ENCODE measurements at places on chromosomes 6 and 20.

- DNase-seq, result no peak
Measured at GRCh38 chr6:126535138-126535537, 195.2 kb downstream of the CENPW start.

DNA sequence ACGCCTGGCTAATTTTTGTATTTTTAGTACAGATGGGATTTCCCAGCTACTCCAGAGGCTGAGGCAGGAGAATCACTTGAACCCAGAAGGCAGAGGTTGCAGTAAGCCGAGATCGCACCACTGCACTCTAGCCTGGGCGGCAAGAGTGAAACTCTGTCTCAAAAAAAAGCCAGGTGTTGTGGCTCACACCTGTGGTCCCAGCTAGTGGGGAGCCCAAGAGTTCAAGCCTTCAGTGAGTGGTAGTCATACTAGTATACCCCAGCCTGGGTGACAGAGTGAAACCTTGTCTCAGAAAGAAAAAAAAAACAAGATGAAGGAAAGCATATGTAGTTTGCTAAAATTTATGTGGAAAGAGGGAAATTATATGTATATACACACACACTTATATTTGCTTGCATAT lies 20.0 kb upstream of the POU5F1 start:
- DNase-seq, result no peak

- no peak for DNase-seq
Measured at GRCh38 chr20:4170621-4171537, 155.5 kb upstream of the RNF24 start.

- DNase-seq, result no peak
Measured at GRCh38 chr6:7671581-7671980, 54.3 kb upstream of the BMP6 start.

DNA sequence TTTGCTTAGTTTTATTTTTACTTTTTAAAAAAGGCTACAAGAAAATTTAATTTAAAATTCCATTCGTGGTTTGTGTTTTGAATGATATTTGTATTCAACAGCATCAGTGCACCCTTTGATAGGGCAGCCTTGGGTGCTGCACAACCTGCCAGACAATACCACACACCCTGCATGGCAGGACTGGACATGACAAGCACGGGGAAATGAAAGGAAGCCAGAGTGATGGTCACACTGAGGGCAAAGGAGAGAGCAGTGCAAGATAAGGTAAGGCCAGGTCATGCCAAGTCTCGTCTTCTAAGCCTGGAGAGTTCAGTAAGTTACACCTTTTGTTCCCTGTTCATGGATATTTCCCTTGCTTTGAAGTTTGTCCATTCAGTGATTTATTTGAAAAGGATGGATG lies 103.0 kb downstream of the ALDH8A1 start:
- DNase-seq, result no peak

DNA sequence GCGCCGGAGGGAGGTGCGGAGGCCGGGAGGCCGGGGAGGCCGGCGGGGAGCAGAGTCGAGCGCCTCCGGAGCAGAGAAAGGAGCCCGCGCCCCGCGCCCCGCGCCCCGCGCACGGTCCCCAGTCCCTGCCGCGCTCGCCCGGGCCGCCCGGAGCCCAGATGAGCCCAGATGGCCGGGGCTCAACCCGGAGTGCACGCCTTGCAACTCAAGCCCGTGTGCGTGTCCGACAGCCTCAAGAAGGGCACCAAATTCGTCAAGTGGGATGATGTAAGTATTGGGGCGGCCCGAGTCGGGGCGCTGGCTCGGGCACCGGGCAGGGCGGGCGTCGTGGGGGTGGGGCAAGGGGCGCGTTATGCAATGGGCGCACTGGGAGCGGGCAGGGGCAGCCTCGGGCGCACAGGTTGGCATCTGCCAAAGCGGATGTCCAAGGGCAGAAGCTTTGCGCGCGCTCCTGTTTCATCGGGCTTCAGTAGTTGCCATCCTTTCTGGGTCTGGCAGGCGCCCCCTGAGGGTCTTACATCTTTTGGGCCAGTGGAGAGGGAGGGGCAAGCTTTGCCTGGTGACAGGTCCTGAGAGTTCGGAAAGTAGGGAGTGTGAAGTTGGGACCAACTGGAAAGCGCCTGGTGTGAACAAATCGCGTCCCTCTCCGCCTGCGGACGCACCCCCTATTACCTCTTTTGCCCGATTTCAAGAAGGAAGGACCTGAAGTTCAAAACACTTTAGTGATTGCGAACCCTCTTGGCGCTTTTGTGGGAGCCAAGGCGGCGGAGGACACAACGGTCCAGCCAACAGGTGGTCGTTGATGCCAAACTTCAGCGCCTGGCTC lies 631 bp downstream of the PLCB1 start:
- no peak for DNase-seq

DNA sequence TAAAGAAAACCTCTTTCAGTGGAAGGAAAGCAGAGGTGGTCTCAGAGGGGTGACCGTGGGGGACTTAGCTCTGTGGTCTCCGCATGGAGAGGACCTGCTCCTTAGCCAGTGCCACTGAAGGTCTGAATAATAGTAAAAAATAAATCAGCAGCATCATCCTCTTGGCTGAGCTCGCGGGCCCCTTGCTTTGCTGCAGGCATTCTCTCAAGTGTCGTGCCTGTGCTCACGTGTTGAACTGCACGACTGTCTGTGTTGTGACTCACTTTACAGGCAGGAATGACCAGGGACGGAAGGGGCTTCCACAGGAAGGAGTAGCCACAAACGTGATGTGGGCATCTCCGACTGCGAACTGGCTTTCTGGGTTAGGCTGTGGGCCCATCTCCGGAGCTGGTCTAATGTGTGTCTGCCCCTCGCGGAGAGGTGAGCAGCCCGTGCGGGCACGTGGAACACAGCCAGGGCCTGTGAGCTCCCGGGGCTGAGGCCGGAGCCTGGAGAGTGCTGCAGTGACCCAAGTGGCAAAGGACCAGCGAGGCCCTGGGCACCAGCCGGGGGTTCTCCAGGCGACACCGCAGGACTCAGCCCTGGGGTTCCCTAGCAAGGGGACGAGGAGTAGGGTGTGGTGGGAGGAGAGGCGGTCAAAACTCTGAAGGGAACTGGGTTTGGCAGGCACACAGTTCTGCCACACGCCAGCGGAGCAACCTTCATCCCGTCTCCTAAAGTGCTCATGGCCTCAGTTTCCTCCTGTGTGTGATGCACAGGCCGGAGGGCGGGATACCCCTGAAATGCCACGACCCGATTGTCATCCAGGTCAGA lies 89.2 kb downstream of the RAMACL start:
- DNase-seq, result no peak

DNA sequence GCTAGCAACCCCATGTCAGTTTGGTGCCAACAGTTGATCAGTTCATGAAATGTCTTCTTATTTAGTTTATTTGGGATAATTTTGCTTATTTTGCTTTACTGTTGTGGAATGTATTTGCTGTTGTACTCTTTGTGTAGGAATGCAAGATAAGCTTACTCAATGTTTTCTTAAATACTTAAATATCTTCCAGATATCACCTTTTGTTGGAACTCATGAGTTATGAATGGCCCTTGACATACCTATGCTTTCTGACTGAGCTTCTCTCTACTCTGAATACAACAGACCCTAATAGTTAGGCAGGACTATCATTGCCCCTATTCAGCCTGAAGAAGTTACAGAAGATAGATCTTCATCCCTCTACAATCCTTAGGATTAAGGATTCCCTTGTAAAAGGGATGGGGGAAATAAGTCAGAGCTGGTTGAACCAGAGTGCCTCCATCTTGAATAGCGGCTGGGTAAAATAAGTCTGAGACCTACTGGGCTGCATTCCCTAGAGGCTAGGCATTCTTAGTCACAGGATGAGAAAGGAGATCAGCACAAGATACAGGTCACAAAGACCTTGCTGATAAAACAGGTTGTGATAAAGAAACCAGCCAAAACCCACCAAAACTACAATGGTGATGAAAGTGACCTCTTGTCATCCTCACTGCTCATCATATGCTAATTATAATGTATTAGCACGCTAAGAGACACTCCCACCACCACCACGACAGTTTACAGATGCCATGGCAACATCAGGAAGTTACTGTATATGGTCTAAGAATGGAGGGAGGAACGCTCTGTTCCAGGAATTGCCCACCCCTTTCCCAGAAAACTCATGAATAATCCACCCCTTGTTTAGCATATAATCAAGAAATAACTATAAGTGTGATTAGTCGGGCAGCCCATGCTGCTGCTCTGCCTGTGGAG lies 196.9 kb downstream of the AKAP7 start:
- DNase-seq, result no peak

GRCh38 chr6:34866509-34866908 lies 21.3 kb downstream of the TAF11 start:
- no peak for DNase-seq

DNA sequence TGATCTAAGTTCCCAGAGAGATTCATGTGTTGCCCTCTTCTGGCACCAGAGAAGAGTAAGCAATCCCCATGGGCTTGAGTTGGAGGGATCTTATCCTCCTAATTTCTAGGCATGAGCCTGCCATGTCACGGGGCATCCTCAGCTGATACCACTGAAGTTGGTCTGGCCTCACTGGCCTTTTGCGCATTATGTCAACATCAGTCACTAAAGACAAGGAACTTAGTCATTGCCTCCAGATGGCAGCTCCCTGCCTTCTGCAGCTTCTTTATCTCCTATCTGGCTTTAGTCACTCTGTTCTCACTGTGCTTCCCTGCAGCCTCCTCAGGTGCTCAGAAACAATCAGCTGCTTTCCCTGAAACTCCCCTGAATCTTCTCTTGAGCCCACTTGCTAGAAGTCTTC lies 312.2 kb downstream of the ADGRG6 start:
- DNase-seq, result no peak

- no peak for DNase-seq
Measured at GRCh38 chr6:102333736-102334135, 940.2 kb downstream of the GRIK2 start.

DNA sequence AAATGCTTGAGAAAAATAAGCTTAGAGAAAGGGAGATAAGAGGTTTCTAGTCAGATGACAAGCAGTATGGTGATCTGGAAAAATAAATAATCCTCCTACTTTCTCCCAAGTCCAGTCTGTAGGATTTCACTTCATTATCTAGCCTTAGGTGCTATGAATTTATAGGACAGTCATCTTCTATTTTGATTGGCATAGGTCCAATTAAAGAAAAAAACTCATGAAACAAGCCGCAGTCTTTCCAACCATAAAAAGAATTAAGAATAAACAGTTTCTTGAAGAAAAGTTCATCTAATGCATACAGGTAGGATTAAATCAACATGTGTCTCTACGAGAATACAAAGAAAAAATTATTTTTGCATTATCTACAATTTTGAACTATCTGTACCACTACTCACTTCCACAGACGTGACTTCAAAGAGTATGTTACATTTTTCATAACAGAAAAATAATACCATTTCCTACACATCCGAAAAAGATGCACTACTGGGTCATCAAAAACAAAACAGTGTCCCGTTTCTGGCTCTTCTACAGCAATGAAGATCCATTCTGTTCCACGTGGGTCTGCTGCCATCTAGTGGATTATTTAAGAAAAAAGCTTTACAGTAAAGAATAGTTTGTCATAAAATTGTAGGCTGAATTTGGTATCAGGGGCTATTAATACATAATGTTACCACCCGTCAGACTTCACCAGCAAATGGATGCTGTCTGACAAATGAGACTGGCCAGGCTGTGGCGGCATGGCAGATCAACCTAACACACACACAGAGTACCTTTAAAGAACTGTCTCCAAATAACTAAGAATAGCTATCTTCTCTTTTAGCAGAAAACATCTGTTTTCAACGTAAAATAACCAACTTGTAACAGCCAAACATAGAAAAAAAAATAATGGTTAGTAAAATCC lies 28.9 kb downstream of the STX7 start:
- peak; percentile 73 for DNase-seq

DNA sequence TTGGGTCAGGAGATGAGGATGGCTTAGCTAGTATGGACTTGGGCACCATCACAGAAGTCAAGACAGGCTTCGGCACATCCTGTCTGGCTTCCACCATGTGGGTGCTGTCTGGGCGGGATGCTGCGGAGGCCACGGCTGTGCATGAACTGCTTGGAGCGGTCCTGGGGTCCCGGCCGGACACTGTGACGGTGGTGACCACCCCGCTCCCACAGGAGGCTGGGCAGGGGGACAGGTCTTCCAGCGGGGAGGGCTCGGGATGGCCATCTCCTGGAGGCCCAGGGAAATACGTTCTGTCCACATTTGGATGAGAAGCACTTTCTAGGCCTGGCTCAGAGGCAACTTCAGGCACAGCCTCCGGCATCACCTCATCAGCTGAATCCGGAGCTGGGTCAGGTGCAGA lies 32.1 kb upstream of the TCFL5 start:
- no peak for DNase-seq

DNA sequence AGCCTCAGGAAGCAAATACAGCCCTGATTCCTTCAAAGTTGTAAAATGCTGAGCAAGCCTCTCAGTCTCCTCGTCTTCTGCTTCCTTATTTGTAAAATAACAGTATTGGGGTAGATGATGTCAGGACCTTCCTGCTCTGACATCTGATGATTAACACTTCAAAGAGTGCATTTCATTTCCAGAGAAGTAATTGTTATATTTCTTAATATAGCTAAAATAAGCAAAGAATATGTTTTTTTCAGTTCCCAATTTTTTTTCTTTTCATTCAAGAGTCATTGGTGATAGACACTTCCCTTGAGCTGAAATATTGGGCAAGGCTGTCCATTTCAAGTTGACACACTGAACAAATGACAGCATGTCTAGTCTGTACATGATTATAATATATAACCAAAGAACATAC lies 53.4 kb downstream of the SLX4IP start:
- DNase-seq, result no peak

DNA sequence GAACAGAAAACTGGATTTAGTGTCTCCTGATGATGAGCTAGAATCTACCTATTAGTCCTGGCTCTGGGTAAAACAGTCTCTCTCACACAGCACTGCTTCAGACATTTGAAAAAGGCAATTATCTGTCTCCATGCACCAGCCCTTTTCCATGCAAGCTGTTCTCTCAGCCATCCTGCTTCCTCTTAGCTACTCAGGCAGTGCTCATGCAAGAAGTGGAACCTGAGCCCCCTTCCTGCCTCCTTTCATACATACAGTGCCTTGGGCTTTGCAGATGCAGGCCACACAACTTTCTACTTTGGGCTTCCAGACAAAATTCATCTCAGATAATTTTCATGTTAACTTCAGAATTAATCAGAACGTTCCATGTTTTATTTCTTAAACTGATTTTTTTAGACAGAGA lies 151.3 kb downstream of the RALGAPA2 start:
- no peak for DNase-seq

DNA sequence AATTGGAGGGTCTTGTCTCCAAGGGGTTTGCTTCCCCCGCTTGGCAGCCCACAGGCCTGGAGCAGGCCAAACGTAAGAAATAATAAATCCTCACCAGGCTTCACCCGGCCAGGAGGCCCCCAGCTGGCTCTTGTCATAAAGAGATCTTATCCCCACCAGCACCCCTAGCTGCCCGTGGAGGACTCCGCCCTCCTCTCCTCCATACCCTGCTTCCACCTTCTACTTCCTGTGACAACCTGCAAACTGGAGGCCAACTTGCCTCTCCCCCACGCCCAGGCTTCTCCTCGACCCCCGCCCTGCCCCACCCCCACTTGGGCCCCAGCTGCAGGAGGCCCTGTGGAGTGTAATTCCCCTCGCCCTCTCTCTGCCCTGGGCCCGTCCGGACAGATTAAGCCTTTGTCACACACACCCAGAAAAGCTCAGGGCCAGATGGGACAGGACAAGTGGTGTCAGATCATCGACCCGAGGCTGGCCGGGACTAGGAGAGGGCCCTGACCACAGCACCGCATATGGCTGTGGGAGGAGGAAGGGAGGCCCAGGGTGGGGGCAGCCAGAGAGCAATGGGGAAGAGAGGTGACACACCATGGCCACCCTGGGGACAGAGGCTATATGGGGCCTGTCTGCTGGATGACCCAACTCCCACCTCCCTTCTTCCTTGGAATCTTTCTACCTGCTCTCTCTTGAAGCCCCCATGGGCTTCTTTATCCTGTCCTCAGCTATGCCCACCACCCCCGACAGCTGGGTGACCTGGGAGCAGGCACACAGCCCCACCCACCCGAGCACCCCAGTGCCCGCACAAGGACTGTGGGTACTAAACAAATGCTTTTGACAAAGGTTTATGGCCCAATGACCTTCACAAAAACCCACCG lies 3.9 kb downstream of the NOL4L start:
- no peak for DNase-seq
